ENCODE measurements at places on chromosomes 5 and 9. TPM values are rescaled to one million over a fixed set of nuclear protein-coding genes. Genes with fewer than 3 reads are reported as not detected.
A peak's percentile ranks its signal among the peaks of the same experiment; 100 is the strongest.

Gene TEX53
- not detected for total RNA-seq

Gene MRPS27
- 77.4 TPM for total RNA-seq

Gene EIF4E1B
- not detected for total RNA-seq

GRCh38 chr9:115200711-115201505, 83.0 kb upstream of the TNC start:
- DNase-seq: no peak

GRCh38 chr9:92962303-92962649, 15.0 kb downstream of the FGD3 start:
- DNase-seq: no peak

Gene DEPDC1B
- total RNA-seq: 10.6 TPM

GRCh38 chr9:78189461-78189860, 46.4 kb upstream of the CEP78 start:
- no peak for DNase-seq

- peak; percentile 86 for DNase-seq
These were observed 2.1 kb upstream of the ANXA1 start for GRCh38 chr9:73149371-73150067.

DNA sequence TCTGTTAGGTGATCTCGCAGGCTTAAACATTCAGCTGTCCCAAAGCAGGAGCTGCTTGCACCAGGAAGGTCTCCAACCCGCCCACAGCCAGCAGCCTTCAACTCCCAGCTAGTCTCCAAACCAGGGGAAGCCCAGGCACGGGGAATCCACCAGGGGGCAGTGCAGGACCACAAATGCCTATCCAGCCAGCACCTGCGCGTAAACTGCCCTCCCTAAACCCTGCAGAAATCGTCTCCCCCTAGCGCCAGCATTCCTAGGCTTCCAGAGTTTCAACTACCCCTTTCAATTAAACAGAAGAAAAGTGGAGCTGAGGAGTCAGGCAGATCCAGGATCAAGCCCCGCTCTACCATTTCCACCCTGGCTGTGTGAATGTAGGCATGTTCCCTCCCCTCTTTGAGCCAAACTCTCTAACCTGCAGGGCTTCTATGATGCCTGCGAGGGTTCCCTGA, 72.0 kb downstream of the HRH2 start:
- DNase-seq: peak; percentile 37

- no peak for DNase-seq
These were observed 80.3 kb downstream of the RCL1 start for GRCh38 chr9:4873066-4873465.

DNA sequence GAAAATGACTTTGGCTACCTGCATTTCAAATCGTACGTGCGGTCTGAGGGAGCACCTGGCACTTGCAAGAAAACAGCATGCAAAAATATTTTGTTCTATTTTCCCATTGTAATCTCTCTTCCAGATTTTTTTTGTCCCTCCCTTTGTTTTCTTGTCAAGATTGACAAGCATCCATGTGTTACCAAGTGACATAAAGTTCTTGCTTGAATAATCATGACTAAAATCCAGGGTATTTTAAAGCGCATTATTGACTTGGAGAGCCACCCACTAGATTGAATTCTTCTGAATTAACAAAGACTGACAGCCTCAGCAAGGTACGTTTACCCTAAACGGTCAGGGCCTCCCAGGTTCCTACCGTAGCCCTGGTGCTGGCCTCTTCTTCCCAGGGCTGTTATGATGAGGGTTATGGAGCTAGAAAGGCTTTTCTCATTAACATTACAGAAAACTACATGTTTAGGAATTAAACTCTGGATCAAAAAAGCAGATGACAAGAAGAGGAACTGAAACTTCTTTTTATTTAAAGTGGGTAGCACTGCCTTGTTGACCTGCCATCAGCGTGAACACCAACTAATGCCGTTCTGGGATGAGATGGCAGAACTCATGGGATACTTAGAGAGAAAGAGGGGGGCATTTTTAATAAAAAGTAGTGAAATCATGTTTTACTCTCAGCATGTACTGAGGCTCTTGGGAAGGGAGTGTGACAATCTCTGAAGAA, 297.0 kb downstream of the EFNA5 start:
- no peak for DNase-seq

- no peak for DNase-seq
These were observed 346.0 kb downstream of the KDM4C start for GRCh38 chr9:7103771-7104170.

GRCh38 chr5:6812800-6813731, 99.8 kb downstream of the TENT4A start:
- no peak for DNase-seq

GRCh38 chr5:140136624-140137023, 10.9 kb downstream of the IGIP start:
- DNase-seq: no peak

- no peak for DNase-seq
These were observed 325.3 kb upstream of the TARS1 start for GRCh38 chr5:33115467-33115866.
